Myocyte (in vitro differentiated cells): ENCODE measurements at places on chromosomes 11 and 22.

DNA sequence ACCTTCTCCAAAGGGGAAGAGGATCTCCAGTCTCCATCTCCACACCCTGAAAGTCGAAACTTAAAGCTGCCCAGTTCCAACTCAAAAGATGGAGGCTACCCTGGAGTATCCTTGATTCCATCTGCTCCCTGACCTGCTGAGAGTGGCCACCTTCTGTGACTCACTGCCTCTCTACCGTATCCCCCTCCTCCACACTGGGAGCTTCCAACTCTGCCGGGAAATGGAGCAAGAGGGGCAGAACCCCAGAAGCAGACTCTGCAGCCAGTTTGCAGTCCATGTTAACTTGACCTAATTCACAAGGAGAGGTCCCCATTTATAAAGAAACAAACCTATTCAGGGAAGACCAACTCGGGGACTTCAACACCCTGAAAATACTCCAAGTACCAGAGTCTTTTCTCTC is 22.0 kb upstream of the IRAG1 start:
- DNase-seq = no peak

GRCh38 chr11:120727752-120728151 is 216.2 kb downstream of the GRIK4 start:
- DNase-seq = no peak

DNA sequence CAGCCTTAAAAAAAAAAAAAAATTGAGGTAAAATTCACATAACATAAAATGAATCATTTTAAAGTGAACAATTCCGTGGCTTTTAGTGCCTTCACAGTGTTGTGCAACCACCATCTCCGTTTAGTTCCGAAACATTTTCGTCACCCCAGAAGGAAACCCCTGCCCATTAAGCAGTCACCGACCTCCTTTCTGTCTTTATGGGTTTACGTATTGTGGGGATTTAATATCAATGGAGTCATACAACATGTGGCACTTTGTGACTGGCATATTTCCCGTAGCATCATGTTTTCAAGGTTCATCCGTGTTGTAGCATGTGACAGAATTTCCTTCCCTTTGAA is 65.5 kb downstream of the BCR start:
- DNase-seq = no peak

DNA sequence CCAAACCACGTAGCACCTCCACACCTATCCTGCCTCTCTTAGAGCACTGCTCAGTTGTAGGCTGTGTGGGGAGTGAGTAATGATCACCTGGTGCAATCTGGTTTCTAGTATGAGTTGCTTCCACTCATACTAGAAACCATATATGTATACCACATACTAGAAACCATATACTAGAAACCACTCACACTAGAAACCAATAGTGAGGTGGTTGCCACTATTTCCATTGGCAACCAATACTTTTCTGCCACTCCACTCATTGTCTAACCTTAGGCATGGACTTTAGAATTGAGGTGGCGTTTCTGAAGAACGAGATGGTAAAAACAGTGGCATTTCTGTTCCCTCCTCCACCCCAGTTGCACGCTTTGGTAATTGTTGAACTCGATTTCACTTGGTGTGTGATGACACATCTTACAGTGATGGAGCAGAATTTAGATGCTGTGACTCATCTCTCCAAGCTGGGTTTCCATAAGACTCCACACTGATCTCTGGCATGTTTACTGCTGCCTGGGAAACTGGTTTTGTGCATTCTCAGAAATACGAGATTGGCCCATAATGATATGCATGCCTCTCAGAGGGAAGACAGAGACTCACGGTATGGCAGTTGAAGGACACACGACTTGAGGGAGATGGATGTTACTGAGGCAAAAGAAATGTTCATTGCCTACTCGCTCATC is 82.9 kb downstream of the KIRREL3 start:
- peak; percentile 90 for DNase-seq

GRCh38 chr22:36863281-36863680 is 2.5 kb downstream of the NCF4 start:
- DNase-seq = no peak

DNA sequence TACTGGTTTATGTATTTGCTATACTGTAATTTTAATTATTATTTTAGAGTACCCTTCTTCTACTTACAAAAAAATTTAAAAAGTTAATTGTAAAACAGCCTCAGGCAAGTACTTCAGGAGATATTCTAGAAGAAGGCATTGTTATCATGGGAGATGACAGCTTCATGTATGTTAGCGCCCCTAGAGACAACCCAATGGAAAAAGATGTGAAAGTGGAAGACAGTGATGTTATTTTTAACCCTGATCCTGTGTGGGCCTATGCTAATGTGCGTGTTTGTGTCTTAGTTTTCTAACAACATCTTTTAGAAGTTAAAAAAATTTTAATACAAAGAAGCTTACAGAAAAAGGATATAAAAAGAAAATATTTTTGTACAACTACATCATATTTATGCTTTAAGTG is 205.0 kb downstream of the FAM76B start:
- no peak for DNase-seq

DNA sequence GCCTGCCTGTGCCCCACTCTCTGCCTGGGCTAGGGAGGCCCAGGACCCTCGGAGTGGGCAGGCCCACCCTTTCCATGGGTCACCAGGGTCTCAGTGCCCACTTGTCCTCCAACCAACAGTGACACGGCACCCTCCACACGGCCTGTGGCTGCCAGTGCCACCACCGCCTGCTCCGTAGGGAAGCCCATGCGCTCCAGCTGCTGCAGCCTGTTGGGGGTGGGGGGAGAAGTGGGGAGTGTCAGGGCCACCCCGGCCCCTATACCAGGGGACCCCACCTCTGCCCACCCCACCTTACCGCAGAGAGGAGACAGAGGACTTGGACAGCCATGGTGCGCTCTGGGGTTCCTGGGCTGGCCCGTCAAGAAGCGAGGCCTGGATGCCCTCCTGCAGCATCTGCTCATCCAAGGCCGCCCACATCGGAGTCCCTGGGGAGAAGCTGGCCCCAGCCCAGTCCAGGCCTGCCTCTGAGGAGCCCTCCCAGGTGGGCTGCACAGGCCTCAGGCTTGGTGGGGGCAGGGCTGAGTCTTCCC is 7.7 kb downstream of the RHBDD3 start:
- DNase-seq = no peak

DNA sequence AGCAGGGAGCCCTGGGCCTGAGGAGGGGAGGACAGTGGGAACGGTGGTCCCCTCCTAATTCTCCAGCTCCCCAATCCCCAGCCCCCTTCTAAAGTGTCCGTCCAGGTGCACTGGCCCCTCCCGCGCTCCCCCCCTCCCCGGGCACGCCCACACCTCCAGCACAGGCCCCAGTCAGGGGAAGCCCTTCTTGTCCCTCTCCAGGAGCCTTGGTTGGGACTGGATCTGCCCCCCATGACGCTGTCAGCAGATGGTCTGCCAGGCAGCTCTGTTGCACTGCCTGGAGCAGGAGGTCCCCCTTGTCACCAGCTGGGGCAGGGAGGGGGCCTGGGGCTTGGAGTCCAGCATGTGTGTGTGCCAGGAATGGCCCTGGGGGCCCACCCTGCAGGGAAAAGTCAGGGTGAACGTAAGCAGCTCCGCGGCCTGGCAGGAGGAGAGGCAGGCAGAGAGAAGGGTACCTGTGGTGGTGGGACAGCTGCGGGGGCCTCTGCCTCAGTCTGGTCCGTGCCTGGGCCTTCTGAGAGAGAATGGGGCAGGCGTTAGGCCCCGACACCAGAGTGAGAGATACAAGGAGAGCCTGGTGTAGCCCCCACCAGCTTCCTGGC is 1.6 kb downstream of the IRF7 start:
- DNase-seq = no peak

- DNase-seq = no peak
These were observed 129.2 kb upstream of the ANO3 start for GRCh38 chr11:26202754-26203153.

DNA sequence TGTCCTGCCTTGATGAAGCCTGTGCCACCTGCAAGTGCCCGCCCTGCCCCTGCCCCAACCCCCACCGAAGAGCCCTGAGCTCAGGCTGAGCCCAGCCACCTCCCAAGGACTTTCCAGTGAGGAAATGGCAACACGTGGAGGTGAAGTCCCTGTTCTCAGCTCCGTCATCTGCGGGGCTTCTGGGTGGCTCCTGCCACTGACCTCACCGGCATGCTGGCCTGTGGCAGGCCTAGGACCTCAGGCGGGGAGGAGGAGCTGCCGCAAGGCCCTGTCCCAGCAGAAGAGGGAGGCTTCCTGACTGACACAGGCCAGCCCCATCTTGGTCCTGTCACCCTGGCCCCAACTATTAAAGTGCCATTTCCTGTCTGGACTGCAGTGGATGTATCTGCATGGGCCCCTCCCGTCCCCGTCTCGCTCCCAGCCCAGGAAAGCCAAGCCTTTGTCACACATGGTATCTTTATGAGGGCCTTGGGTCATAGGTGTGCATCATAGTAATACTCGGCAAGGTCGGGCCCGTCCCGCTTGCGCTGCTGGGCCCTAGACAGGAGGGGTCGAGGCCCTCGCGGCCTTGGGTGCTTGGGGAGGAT is 882 bp downstream of the FREY1 start:
- no peak for DNase-seq

DNA sequence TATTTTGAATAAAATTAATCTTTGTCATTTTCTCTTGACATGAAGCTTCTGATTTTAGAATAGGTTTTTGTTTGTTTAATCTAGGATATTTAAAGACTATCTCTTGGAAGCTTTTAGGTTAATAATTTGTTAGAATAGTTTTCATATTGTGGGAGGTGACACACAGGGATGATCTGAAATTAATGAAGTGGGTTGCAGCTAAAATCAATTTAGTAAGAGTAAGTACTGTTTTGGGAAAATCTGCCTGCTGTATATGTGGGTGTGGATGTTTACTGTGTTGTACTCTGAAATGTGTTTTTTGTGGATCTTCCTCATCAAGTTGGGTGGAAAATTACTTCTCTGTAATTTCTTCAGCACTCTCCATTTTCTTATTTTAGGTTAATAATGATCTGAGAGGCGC is 67.3 kb downstream of the BID start:
- DNase-seq = no peak

- DNase-seq = no peak
These were observed 3.6 kb upstream of the FBXO3 start for GRCh38 chr11:33777906-33778305.

GRCh38 chr11:14336507-14337503 is 22.2 kb downstream of the RRAS2 start:
- peak; percentile 61 for DNase-seq

DNA sequence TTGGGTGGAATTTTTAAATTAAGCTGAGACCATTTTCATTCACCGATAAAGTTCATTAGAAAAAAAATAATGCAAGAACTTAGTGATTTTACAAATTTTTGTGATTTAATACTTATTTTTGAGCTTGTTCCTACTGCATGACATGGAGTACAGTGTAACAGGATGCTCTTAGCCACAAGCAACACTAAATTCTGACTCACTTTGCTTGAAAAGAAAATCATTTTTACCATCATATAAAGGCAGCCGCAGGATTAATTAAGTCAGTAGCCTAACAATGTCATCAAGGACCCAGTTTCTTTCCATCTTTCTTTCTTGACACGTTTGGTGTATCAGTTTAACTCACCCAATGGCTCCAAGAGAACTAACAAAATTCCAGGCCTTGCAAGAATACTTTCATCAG is 540.3 kb upstream of the LUZP2 start:
- DNase-seq = no peak

GRCh38 chr11:72352859-72353551 is 81.3 kb downstream of the CLPB start:
- peak; percentile 79 for DNase-seq

DNA sequence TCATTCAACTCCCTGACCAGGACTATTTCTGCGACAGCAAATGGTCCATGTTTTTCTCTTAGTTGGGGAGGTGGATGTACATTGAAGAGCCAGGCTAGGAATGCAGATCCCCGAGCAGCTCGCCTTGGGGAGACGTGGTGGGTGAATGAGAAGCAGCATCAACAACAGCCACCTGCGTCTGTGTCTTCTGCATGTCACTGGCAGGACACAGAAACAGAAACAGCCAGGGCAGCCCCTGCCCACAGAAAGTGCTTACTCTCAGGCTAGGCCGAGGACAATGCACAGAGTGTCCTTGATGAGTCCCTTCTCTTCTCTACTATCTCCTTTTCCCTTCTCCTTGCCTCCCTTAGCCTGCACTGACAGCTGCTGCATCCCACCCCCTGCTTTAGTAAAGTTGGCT is 541.9 kb upstream of the CADM1 start:
- no peak for DNase-seq

GRCh38 chr11:128153697-128154048 is 433.7 kb downstream of the ETS1 start:
- no peak for DNase-seq

GRCh38 chr11:35107861-35108260 is 31.1 kb upstream of the CD44 start:
- no peak for DNase-seq

DNA sequence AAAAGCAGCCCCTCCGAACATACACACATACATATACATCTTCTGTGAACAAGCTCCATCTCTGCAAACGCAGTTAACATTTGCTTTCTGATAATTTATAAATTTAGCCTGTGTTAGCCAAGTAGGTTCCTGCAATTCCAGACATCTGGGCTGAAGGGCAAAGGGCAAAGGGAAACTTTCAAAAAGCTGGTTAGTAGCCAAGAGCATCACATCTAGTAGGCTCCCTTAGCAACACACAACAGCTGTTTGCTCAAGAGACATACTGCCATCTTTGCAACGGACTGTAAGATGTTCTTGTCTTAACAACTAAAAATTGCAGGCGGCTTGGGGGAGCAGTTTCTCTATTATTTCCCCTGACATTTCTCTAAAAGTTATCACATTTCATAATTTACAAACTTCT is 134.9 kb downstream of the RBFOX2 start:
- DNase-seq = peak; percentile 52

- no peak for DNase-seq
These were observed 2.6 kb downstream of the KCNC1 start for GRCh38 chr11:17736930-17737817.
